Prostate gland (tissue), 2 donors: ENCODE measurements at places on chromosomes 11 and 22.

DNA sequence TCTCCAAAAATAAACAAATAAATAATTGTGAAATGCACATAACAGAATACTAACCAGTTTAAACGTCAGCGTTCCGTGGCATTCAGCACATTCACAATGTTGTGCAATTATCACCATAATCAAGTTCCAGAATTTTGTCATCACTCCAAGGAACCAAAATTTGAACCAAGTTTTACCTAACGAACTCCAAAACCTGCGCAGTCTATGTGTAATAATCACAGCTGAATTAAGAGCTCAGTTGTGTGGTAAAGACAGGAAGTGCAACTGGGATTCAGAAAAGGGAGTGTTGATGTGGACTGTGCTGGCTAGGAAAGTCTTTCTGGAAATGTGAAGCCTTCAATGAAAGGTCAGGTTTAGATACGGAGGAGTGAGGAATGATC lies 5.4 kb upstream of the MCAM start:
- no peak for DNase-seq

GRCh38 chr22:17703811-17704210 lies 65.3 kb downstream of the BCL2L13 start:
- no peak for DNase-seq

DNA sequence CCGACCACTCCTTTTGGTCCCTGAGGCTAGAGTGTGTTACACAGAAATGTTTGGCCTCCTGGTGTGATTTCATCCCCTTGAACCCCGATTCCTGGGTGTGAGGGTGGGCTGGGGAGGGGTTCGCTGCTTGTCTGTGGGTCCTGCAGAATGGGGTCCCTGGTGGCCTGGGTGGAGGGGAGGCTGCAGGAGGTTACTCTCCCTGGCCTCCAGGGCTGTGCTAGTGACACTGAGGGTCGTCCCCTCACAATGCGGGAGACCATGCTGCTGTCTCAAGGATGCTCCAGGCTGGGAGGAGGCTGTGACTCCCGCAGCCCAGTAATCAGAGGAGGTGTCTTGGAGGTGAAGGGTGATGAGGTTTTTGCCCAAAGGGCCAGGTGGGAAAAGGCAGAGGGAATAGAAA lies 17.0 kb upstream of the OMP start:
- no peak for DNase-seq

- no peak for DNase-seq
Measured at GRCh38 chr11:82855616-82856015, 44.6 kb downstream of the PRCP start.

DNA sequence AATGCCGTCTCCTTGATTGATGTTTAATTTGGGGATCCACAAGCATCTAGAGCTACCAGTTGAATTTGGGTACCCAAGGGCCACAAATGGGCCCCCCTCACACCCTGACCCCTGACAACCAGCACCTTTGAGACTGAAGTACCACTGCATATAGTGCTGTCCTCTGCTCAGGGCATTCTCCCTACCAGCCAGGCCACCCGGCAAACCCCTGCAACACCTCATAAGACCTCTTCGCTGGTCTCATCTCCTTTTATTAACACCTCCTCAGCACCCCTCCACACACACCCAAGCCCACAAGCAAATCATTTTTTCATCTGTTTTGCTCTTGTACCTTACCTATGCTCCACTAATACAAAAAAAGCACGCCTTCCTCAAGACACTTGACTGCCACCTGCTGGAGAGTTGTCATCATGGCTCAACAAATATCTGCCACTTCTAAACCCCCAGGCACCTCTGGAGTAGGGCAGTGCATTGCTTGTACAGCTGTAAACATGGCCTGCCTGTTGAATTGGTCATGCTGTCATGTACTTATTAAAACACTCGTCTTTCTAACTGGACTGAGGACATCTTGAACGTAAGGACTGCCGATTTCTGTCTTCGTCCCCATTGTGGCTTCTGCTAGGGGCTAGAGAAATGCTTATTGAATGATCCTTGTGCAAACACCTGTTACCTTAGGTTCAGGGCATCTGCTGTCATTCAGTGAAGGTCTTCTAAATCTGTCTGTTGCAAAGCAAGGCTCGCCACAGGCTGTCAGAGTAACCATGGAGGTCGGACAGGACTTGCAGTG lies 66.5 kb downstream of the BMAL1 start:
- peak; percentile 65 for DNase-seq

GRCh38 chr11:3735827-3736226 lies 61.5 kb downstream of the NUP98 start:
- DNase-seq, result no peak
